H4 (cell line): ENCODE measurements at places on chromosomes 11 and 22. TPM values are rescaled to one million over a fixed set of nuclear protein-coding genes. Genes with fewer than 3 reads are reported as not detected.

Gene TH
- total RNA-seq = not detected in 2 replicates

Gene PDE2A
- total RNA-seq = 2.6 and 3.0 TPM in 2 replicates

Gene MYO18B
- total RNA-seq = not detected in 2 replicates

Gene PRDM11
- total RNA-seq = 6.7 and 13.1 TPM in 2 replicates

Gene CADM1
- 35.4 and 46.9 TPM in 2 replicates for total RNA-seq
